GM12892 (cell line): ENCODE measurements at places on chromosomes 7 and 10.
A peak's percentile ranks its signal among the peaks of the same experiment; 100 is the strongest.

- DNase-seq: no peak
Observed at GRCh38 chr10:60208676-60209269, 180.9 kb downstream of the ANK3 start.

DNA sequence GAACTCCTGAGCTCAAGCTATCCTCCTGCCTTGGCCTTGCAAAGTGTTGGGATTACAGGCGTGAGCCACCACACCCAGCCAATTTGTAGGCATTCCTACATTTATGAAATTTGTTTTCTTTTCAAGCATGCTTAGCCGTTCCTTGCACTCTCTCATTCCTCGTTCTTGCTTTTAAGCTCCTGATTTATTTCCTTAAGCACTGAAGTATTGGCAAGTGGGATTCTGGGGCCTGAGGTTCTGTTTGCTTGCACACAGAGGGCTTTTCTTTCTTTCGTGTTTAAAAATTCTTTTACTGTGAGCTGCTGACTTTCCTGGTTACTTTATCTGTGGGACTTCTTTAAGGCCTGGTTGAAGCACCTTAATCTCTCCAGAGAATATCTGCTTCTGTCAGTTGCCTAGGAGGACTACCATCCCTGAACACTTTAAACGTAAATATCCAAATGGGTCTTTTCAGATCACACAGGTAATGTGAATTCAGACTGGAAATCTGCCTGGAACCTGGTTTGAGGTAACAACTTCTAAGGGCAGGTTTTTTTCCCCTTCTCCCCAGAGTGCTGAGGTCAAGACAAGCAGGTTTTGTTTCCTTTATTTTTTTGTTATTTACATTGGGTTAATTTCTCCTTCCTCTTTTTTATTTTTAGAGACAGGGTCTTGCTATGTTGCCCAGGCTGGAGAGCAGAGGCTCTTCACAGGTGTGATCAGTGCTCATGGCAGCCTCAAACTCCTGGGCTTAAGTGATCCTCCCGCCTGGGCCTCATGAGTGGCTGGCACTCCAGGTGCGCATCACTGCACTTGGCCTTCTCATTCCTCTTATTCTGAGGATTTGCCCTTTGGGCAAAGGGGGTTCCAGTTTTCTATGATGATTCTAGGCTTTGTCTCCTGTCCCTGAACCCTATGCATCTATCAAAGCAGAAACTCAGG is 102.9 kb downstream of the PFKFB3 start:
- DNase-seq: no peak

DNA sequence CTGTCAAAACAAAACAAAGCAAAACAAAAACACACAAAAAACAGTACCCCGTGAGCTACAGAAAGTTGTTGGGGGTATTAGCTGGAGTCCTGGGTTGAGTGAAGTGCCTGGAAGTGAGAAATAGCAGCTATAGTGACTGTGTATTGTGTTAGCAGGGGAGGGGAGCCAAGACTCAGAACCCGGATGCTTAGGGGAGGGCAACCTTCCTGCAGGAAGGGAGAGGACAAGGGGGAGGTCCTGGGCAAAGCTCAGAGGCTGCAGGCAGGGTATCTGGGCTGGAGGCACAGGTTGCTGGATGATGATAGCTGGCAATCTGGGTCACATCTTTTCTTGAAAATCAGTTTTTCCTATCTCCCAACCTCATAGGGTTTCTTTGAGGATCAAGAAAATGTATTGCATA is 75.8 kb upstream of the PARD3 start:
- no peak for DNase-seq

GRCh38 chr10:69004821-69005220 is 16.2 kb downstream of the KIFBP start:
- no peak for DNase-seq

- no peak for DNase-seq
Observed at GRCh38 chr7:18702071-18702829, 206.7 kb downstream of the HDAC9 start.

GRCh38 chr7:55473932-55474331 is 98.4 kb downstream of the VOPP1 start:
- no peak for DNase-seq

DNA sequence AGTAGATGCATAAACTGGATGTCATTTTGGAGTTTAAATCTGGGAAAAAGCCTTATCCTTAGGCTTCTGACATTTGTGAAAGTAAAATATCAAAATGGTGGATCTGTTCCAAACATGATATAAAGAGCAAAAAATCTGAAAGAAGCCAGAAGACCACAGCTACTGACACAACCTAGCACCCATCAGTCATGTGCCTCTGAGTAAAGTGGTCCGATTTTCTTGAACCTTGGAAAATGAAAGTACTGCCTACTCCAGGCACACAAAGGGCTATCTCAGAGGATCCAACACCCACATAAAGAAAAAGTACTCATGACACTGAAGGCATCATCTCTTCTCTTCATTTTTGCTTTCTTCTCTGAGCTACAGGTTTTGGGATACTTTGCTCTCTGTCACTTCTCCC is 150.7 kb downstream of the KMT2E start:
- no peak for DNase-seq

DNA sequence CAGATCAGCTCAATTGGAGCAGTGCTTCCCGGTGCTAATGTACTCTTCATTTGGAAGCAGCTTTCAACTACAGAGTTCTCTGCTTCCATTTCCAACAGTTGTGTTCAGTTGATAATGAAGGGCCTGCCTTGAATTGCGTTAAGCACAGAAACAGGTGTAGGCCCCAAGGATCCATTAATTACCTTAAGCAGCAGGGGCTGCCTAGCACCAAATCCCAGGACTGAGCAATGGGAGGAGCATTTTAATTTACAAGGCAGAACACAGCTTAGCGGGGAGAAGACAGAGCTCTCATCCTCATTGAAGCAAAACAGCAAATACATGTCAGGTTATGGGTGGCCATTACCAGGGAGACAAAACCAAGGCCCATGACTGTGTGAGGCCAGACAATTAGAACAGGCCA is 349.6 kb downstream of the TFEC start:
- DNase-seq: no peak

DNA sequence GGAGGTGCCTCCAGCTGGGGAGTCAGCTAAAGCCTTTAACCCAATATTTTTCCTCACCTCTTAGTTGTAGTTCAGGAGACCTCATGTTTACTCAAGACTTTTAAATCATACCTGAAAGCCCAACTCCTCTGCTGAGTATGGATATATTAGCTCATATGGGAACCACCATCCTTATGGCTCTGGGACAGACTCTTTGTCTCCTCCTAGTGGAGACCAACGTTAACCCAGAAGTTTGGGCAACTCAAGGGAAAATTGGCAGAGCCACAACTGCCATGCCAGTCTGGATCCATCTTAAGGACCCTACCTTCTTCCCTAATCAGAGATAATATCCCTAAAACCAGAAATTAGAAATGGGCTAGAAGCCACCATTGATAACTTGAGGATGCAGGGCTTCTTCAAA is 80.8 kb downstream of the TMEM106B start:
- no peak for DNase-seq

GRCh38 chr10:132443605-132443982 is 46.6 kb downstream of the PWWP2B start:
- no peak for DNase-seq

- no peak for DNase-seq
Observed at GRCh38 chr10:30219971-30220751, 128.9 kb downstream of the MTPAP start.

DNA sequence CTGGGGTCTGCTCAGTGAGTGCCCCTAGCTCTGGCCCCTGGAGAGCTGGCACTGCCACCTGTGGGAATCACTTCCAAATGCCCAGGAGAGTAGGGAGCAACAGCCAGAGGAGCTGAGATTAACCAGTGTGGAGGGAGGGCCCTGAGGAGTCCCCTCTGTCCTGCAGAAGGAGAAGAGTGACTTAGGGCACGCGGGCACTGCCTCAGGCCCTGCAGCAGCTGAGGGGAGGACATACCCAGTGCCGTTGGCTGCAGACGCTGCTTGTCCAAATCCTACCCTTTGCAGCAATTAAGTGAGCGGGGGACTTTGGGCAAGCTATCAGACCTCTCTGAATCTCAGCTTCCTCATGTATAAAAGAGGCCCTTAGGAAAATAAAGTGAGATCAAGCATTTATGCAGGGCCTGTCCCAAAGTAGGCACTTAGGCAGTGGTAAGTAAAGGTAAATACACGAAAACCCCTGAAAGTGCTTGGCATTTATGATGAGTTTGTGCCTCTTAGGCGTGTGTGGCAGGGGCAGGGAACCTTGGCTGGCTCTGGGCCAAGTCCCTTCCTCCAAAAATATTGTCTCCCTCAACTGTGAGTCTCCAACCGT is 16.9 kb downstream of the PRF1 start:
- DNase-seq: peak; percentile 8

DNA sequence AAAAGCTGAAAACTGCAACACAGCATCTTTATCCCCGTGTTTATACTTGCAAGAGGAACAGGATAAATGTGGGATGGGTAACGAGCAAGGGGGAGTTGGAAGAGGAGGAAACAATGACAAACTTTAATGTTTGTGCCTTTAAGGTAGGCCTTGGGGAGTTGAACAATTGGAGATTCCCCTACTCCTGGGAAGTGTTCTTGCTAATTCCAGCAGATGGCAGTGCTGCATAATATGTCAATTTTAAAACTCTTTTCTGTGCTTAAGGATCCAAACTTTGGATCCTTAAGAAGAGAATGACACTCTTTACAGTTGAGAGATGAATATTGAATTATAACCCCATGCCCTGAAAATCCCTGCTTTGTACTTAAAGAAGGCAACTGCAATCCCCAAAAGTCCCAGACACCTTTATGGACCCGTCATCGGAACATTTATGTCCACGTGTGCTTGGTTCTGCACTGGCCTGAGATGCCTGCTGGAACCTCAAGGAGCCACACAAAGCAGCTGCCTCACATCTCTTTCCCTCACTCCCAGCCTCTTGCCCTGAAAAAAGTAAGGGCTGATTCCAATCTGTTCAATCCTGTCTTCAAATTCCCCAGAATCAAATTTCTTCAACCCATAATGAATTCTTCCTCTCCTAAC is 12.0 kb downstream of the IFIT5 start:
- DNase-seq: peak; percentile 9

- DNase-seq: no peak
Observed at GRCh38 chr10:71774916-71775702, 1.8 kb upstream of the VSIR start.

- DNase-seq: no peak
Observed at GRCh38 chr7:34181271-34181958, 276.1 kb downstream of the BMPER start.

DNA sequence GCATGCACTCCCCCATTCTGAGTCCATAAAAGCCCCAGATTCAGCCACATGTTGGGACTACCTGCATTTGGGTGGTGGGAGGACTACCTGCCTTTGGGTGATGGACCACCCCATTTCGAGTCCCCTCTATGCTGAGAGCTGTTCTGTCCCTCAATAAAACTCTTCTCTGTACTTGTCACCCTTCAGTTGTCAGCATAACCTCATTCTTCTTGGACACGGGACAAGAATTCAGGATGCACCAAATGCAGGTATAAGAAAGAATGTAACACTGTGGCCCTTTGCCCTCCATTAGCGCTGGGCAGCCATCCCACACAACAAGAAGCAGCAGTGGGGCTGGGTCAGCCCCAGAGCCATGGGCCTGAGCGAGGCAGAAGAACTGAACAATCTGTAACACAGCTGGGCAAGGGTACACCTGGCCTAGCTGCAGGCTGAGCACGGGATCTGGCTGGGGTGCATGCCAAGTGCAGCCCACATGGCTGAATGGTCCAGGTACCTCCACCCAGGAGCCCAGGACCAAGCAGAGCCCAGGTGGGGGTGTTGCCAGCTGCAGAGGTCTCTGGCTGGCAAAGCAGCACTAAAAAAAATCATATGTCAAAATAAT is 1344.3 kb upstream of the LRRTM3 start:
- no peak for DNase-seq

- DNase-seq: no peak
Observed at GRCh38 chr7:66033471-66034385, 41.9 kb upstream of the ASL start.

GRCh38 chr10:21570761-21571521 is 36.9 kb downstream of the MLLT10 start:
- no peak for DNase-seq

GRCh38 chr10:90167174-90168064 is 466.0 kb downstream of the KIF20B start:
- DNase-seq: no peak

- peak; percentile 13 for DNase-seq
Observed at GRCh38 chr10:84329196-84329611, 815 bp downstream of the CCSER2 start.

DNA sequence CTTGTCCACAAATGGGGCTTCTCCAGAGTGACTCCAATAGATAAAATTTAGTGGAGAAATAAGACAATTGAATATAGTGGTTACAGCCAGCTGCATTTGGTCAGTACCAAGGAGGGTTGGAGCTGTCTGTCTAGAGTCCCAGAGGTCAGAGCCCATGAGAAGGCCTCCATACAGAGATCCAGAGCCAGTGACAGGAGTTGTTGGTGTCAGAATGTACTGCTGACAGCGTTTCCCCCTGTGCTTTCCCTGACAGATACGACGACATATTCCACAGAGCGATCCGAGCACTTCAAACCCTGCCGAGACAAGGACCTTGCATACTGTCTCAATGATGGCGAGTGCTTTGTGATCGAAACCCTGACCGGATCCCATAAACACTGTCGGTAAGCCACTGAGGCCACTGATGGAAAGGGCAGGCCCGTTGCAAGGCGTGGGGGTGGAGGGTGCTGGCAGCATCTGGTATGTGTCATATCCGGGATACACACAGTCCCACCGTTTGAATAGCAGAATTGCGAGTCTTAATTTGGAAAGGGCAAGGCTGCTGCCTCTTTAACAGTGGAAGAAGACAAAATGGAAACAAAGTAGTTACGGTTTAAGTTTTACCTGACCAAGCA is 483.6 kb downstream of the NRG3 start:
- no peak for DNase-seq

- no peak for DNase-seq
Observed at GRCh38 chr7:12524794-12525386, 45.6 kb upstream of the SCIN start.

DNA sequence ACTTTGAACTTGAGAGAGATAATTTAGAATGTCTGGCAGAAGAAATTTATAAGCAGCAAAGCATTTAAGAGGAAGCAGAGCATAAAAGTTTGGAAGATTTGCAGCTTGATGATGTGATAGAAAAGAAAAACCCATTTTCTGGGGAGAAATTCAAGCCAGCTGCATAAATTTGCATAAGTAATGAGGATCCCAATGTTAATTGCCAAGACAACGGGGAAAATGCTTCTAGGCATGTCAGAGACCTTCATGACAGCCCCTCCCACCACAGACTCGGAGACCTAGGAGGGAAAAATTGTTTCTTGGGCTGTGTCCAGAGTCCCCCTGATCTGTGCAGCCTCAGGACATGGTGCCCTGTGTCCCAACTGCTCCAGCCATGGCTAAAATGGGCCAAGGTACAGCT is 263.6 kb upstream of the POT1 start:
- no peak for DNase-seq
